ENCODE measurements at places on chromosomes 1 and 21.

DNA sequence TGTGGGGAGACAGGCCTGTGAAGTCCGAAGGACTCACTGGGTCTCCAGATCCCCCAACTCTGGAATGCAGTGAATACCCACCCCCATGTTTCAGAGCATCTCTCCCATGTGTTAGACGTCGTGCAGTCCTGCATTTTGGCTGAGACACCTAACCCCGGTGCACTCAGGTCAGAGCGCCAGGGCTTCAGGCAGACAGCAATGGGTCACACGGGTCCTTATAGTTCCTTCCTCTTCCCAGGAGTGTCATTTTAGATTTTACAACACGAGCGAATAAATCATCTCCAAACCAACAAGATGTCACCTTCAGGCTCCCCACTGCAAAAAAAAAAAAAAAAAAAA lies 5.1 kb downstream of the PRRX1 start:
- DNase-seq = no peak

DNA sequence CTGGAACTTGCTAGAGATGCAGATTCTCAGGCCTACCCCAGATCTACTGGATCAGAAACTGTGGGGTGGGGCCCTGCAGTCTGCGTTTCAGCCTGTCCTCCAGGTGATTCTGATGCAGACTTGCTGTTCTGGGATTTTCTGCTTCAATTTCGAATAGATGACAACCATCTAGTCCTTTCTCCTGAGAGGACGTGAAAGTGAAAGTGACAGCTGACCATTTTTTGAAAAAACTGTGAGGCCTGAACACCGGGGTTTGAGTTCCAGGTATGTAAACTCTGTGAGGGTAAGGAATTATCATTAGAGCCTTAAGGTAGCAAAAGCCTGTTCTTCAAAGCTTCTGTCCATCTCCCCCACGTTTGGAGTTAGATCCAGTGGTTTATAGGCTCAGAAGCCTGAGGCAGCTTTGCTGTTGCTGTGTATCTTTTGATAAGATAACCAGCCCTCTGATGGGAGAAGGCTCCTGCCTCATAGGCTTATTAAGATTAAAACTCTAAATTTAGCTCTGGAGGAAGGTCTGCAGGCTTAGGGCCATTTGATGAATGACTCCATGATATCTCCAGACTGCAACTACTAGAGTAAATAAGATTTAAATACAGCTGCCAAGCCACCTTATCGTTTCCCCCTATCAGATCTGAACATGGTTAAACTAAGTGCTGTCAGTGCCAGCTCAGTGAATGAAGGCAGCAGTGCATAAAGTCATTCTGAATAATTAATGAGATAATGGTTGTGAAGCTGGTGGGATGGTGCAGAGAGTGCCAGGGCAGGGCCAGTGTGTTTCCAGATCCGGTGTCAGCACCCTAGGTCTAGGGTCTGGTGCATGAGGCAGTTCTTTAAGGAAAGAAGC lies 335.2 kb downstream of the HHAT start:
- DNase-seq = no peak

DNA sequence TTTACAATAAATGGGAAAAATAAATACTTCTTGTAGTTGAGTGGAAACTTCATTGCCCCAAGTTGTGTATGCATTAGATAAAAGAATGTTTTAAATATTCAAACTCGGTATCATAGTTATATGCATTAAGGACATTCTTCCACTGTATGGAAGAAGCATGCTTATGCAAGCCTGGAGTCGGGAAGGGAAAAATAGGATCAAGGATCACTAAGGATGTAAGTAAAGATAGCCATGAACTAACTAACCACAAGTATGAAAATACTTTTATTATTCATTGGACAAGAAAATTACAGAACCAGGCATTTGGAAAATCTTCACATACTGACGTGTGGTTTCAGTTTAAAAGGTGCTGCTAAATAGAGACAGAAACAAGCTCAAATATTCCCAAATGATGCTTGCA lies 26.9 kb upstream of the DPYD start:
- no peak for DNase-seq

DNA sequence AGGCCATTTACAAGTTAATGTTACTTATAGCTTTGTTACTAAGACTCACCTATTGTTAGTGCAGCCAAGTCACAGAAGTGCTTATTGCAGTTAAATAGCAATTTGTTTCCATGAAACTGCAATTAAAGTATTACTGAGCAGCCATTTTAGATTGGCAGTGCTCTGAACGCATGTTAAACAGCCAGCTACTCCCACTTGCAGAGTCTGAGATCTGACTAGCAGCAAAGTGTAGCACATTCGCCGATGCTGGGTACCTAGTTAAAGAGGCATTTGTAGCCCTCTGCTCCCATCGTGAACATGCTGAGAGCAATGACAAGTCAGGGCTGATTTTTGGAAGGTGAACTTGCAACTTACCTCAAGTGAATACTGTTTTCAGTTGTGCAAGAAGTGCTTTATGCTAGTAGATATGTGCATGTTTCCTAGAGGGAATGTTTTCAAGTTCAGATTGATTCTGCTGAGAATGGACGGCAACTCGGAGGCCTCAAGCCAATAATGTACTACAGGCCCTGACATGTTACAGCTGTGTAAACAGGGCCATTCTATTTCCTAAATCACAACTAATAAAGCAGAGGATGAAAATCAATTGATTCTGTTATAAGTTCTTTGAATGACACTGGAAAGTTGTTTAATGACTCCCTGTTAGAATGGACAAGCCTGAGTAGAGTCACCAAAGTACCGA lies 19.8 kb downstream of the LMO4 start:
- DNase-seq = no peak

DNA sequence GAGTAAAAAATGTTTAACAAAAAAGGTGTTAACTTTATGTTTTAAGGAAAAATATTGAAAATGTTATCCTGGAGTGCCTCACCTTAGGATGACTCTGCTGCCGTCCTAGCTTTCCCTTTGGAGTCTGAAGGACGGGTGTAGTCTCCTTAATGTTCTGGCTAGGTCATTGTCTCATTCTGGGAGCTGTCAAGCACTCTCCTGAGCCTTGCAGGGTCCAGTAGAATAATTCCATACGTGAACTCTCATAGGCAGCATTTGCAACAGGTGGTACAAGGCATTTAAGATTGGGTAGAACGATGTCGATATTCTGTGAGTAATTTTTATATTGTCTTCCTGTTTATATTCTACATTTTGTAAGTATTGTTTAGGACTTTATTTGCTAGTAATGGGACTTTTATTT lies 283.6 kb upstream of the C1orf105 start:
- DNase-seq = no peak

DNA sequence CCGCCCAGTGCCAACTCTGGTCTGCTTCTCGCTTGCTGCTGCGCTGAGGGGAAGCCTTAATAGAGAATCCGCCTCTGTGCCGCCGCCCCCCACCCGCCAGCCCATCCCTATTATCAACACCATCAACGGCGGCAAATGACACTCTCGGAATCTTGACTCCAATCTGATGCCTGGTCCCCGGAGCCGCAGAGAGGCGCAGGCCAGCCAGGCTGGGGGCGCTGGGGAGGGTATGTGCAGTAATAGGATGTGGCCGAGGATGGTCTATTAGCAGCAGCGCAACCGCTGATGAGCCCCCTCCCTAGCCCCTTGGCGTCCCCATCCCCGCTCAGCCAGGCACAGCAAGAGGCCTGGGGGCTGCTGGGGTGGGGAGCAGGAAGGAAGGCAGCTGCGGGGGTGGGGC lies 15.1 kb upstream of the DMBX1 start:
- no peak for DNase-seq

- DNase-seq = no peak
Observed at GRCh38 chr1:119003413-119004128, 15.4 kb upstream of the TBX15 start.

DNA sequence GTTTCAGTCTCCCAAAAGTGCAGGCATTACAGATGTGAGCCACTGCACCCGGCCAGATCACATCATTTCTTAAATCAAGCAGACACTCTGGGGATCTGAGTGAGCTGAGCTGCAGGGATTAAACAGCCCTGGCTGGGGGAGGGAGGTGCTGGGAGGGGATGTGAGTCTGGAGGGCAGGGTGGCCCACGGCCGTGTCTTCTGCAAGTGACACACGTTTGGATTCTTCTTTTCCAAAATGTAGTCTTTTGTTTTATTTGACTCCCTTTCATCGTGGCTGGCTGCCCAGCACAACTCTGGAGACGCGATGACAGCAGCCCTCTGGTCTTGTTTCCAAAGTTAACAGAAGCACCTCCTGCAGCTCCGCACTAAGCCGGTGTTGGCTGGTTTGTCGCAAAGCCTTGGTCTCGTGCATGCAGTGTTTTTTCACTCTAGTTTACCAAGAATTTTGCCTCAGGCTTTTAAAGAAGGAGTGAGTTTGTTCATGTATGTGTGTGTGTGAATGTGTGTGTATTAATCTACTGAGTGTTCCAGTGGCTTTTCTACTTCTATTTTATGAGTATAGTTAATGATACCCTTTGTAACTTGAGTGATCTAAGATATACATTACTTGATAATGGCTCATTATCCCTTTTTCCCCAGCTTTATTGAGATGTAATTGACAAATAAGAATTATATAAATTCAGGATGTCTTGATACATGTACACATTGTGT lies 2.8 kb upstream of the KRTAP10-5 start:
- no peak for DNase-seq

DNA sequence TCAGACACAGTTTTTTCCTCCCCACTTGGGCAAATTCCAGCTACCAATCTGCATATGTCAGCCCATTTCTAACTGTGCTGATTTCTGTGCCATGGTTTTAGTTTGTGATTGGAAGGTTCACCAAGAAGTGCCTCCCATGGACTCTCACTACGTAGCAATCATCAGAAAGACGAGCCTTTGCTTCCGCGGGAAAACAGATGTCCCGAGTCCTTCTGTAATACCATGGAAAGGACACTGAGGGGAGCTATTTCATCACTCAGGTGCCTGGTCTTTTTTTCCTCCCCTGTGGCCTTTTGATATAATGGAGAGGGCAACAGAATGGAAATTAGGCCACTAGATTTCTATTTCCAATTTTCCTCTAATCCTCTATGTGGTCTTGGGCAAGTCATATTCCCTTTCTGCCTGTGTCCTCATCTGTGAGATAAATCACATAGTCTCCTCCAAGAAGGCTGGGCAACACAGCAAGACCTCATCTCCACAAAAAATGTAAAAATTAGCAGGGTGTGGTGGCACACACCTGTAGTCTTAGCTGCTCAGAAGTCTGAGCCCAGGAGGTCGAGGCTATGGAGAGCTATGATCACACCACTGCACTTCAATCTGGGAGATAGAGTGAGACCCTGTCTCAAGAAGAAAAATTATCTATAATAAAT lies 24.8 kb downstream of the LEMD1 start:
- peak; percentile 13 for DNase-seq

GRCh38 chr1:51000651-51001050 lies 30.6 kb downstream of the CDKN2C start:
- no peak for DNase-seq

GRCh38 chr21:16071092-16071491 lies 341.3 kb downstream of the USP25 start:
- DNase-seq = no peak

DNA sequence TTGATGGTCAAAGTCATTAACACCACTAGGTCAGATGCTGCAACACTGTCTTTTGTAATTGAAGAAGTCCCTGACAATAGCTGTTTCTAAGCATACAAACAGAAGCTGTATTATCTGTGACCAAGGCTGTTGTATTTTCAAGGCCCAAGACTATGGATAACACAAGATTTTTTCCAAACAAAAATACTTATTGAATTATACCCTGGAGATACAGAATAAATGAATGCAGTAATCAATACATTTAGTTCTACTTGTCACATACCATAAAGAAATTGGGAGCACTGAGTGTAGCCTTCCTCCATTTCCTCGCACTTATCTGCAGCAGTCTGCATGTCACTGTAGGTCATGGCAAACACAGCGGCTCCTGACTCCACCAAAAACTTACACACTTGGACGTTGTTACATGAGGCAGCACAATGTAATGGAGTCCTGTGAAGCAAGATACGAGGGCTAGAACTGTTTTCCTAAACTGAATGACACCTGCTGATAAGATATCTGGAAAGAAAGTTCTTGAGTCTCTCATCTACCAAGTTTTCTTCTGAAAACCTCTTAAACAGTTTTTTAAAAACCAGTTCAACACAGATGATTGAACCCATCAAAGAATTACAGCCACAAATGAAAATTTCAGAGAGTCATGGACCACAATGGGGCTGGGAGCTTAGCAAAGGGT lies 56.9 kb downstream of the TP53BP2 start:
- DNase-seq = no peak

- DNase-seq = peak; percentile 38
Observed at GRCh38 chr1:162984699-162985098, 84.5 kb upstream of the RGS4 start.

DNA sequence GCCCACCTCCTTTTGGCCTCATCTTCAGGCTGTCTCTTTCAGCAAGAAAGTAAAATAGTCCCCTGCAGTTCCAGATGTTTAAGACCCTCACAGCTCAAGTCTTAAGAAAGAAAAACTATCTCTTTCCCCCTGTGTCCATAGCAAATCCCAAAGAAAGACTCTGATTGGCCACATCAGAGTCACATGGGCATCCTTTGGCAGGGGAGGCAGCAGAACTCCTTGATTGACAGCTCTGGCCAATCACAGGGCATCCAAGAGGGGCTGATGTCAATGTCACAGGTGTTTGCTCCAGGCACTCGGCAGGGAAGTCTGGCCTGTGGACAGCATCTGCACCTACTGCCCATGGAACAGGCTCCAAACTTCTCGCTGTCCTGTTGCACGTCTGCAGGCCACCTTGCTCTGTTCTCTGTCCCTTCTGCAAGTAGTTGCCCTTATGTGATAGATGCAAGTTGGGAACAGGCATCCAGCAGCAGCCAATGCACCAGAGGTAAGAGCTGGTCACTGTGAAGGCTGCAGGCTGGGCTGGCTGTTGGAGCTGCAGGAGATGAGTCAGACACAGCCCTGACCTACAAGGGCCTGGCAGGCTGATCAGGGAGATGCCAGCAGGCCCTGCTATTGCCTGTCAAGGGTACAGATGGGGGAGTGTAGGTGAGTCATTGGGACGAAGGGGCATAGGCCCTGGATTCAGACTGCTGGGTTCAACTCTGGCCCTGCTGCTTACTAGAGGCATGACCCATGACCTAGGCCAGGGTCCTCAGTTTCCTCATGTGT lies 96.8 kb upstream of the TMEM51 start:
- DNase-seq = peak; percentile 2

- no peak for DNase-seq
Observed at GRCh38 chr1:243394601-243395464, 139.0 kb downstream of the SDCCAG8 start.

DNA sequence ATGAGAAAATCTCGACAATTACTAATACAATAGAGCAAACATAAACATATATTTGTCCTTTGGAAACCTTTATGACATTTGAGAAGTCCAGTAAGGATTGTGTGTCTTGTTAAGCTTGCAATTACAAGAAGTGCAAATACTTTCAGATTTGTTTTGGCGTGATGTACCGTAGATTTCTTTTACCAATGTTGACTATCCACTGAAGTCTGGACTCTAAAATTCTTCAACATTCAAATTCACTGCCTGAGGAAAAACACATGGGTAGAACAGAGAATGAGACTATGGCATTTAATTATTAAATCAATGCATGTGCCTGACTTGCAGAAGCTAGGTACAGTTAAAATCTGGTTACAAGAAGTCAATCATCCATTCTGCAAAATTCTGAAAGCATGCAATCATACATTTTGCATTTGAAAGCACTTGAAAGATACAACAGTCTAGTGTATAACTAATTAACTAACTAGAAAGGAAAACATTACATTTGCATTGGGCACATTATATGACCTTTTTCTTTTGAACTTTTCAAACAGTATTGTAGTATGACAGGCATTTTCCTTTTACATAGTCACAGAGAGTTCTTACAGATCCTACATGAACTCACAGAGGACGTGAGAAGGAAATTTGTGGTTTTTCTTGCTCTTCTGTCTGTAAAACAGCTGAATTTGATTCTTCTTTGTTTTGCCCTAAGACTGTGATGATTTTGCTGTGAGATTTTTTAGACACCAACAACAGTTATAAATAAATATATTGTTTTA lies 511.1 kb upstream of the ADGRL4 start:
- DNase-seq = no peak

- no peak for DNase-seq
Observed at GRCh38 chr1:174700775-174701174, 253.0 kb downstream of the GPR52 start.

Data from foreskin keratinocyte (primary cell).